SW480 (cell line): ENCODE measurements at places on chromosomes 1 and 21.

GRCh38 chr1:155051342-155051776 lies 243 bp downstream of the ADAM15 start:
- no peak for DNase-seq

DNA sequence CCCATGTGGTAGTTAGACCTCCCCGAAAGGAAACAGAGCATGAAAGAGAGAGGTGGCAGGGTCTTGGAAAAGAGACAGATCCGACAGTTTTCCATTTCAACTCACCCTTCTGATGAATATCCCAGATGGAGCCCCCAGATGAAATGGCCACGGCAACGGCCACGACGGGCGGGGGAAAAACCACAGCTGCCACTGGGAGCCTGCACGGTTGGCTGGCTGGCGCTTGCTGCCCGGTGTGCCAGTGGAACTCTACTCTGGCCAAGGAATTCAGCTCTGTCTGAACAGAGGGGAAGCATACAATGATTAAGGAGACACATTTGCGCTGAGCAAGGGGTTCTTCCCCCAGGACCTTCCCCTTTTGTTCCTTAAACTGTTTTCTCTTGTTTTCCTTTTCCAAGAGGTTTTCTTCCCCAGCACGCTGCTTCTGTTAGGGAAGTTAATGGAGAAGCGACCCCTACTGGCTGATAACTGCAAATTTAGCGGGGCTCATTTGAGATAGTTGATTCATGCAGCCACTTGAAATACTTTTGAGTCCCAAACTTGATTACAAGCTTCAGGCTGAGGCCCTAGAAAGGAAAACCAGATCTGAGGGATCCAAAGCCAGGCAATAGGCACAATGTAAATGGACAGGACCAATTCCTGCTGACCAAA lies 1122.5 kb downstream of the NCAM2 start:
- no peak for DNase-seq

- DNase-seq: no peak
Measured at GRCh38 chr1:205589618-205590456, 42.0 kb downstream of the ELK4 start.

- peak; percentile 87 for DNase-seq
Measured at GRCh38 chr1:196466654-196467053, 141.6 kb downstream of the KCNT2 start.

DNA sequence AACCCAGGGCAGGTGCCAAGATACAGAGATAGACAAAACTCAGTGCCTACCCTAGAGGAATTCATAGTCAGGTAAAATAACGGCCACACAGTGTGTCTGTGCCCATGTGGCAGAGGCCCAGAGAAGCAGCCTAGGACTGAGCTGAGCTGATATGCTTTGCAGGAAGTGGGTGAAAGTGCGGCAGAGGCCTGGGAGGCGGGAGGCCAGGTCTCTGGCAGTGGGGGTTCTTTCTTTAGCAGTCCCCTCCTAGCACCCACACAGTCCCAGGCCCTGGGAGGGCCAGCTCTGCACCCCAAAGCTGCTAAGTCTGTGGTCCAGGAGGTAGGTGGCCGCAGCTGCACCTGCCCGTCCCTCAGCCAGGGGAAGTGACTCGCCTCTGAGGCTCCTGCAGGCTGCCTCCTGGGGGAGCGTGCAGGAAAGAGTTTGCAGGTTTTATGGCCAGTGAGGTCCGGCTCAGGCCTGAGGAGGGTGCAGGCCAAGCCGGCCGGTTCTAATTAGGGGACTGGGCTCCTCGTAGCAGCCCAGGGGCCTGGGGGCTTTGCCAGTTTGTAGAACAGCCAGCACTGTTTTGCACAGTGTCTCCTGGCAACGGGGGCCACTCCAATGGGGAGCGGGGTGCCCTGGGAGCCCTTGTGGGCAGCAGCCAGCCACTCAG lies 107.9 kb downstream of the SPSB1 start:
- DNase-seq: peak; percentile 29

- DNase-seq: no peak
Measured at GRCh38 chr1:234584420-234584805, 25.6 kb downstream of the IRF2BP2 start.

DNA sequence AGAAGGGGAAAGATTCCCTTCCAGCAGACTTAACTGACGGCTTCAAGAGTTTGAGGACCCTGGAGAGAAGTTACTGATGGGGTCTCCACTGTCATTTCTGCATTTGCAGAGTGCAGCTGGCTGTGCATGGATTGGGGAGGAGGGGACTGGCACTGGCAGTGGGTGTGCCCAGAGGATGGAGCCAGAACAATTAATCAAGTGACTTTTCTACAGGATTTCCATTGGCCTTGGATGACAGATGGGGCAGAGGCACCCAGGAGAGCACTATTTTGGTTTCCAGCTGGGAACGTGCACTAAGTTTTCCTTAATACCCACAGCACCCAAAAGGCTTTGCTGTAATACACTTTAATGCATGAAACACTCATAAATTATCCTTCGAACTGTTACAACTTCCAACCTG lies 1.3 kb downstream of the NGF start:
- no peak for DNase-seq
